ENCODE measurements at places on chromosomes 11 and 22. TPM values are rescaled to one million over a fixed set of nuclear protein-coding genes. Genes with fewer than 3 reads are reported as not detected.

DNA sequence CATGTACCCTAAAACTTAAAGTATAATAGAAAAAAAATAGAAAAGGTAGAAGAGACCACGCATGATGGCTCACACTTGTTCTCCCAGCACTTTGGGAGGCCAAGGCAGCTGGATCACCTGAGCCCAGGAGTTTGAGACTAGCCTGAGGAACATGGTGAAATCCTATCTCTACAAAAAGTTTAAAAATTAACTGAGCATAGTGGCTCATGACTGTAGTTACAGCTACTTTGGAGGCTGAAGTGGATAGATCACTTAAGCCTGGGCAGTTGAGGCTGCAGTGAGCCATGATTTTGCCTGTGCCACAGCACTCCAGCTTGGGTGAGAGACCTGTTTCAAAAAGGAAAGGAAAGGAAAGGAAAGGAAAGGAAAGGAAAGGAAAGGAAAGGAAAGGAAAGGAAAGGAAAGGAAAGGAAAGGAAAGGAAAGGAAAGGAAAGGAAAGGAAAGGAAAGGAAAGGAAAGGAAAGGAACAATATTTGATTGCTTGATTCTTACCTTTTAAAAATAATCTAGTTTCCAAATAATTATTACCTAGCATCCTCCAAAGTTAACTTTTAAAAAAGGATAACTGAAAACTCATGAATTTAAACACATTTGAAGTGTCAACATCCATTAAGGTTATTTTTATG is 99.9 kb upstream of the PAX6 start:
- no peaks in the 10 kb centered on the region for H3K4me1 ChIP-seq
- no peak for DNase-seq
- H3K27me3 ChIP-seq = peaks cover 9% of the 10 kb centered on the region
- H3K36me3 ChIP-seq = no peaks in the 10 kb centered on the region
- H3K4me3 ChIP-seq = no peak overlapping the region
- H3K27ac ChIP-seq = no peak overlapping the region

GRCh38 chr11:10657308-10658271 is 36.0 kb downstream of the IRAG1 start:
- H3K4me1 ChIP-seq = peaks cover 88% of the 10 kb centered on the region
- peak overlapping the region; percentile 82 for H3K4me3 ChIP-seq
- peak; percentile 67 for DNase-seq
- peaks cover 10% of the 10 kb centered on the region for H3K27me3 ChIP-seq
- peaks cover 14% of the 10 kb centered on the region for H3K36me3 ChIP-seq

The STK33 gene
- total RNA-seq = 0.68 TPM

GRCh38 chr11:66006891-66007176 is 4.5 kb downstream of the BANF1 start:
- peaks cover 3% of the 10 kb centered on the region for H3K27me3 ChIP-seq
- no peak for DNase-seq

The SYT8 gene
- total RNA-seq = not detected

DNA sequence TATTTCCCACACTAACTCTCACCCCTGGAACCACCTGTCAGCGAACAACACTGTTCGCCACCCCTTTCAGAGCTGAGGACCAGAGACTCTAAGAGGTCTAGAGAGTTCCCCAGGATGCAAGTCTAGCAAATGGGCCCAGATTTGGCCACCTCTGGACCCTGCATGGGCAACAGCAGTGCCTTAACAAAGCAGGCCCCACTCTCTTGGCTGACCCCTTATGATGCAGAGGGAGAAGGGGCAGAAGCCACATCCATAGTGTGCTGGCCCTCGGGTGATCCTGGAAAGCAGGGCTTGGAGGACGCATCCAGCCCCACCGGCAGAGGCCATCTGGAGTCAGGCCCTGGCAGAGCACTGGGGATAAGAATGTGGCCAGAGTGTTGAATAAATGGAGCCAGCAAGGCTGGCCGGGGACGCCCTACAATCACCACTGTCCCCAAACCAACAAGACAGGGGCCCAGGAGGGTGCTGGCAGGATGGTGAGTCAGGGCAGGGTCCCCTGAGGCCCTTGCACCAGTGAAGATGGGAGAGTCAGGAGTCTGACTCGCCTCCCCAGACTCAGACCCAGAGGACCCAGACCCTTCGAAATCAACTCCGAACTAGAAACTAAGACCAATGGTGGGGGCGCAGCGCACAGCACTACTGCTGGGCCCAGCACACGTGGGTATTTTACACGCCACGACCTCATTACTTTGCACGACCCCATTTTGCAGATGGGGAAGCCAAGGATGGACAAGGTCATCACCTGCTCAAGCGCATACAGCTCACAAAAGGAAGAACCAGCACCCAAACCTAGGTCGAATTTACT is 6.5 kb downstream of the CSNK1E start:
- H3K4me1 ChIP-seq = peaks cover 92% of the 10 kb centered on the region
- H3K27me3 ChIP-seq = peaks cover 14% of the 10 kb centered on the region
- H3K36me3 ChIP-seq = peaks cover 62% of the 10 kb centered on the region
- peak overlapping the region; percentile 70 for H3K4me3 ChIP-seq

- H3K27me3 ChIP-seq = no peaks in the 10 kb centered on the region
- DNase-seq = no peak
- H3K4me3 ChIP-seq = no peak overlapping the region
Observed at GRCh38 chr11:14350716-14351238, 8.2 kb downstream of the RRAS2 start.

All from HFFc6 (cell line).